ENCODE measurements at places on chromosomes 13 and 19.
A peak's percentile ranks its signal among the peaks of the same experiment; 100 is the strongest.

DNA sequence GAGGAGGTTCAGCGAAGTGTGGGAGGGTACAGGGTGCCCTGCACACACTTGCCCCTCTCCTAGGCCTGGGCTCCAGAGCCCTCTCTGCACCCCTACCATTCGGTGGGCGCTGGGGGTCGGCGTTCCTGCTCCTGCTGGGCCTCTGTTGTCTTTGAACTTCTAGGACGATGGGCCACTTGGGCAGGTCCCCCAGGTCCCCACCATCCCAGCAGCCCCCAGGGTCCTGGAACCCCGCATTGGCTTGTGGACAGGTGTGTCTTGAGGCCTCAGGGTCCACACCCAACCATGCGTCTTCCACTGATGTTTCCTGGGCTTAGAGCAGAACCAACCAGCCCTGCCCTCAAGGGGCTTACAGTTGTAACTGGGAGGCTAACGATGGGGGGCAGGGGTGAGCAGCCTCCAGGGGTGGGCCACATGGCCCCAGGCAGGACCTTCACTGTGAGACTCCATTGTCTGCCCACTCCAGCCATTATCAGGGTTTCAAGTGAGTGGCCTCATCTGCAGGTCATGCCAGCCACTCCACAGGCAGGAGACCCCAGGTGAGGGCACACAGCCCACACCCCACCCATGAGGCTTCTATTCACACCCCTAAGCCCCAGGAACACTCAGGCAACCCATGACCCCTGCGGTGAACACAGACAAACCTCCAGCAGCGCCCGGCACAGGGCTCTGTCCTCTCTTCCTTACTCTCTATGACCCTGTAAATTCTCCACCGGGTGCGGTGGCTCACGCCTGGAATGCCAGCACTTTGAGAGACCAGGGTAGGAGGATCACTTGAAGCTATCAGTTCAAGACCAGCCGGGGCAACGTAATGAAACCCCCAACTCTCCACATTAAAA lies 2.0 kb upstream of the KLF16 start:
- DNase-seq = no peak

DNA sequence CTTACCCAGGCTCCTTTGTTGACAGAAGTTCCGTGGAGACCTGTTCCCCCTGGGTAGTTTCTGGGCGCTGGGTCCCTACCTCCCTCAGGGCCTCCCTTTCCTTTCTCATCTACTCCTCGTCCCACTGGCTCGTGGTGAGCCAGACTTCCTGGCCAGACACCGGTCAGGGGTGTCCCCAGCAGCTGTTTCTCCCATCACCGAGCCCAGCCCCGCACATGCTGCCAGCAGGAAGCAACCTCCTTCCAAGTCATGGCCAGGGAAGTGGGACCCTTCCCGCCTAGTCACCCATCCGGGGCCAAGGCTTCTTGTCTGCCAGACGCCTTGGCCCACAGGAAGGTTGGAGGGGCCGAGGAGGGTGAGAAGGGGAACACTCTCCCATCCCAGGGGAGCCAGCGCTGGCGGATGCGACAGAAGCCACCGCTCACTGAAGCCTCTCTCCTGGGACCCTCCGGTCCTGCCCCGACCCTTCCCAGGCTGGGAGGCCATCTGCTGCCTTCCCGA lies 5.7 kb downstream of the PAK4 start:
- DNase-seq = peak; percentile 26

- peak; percentile 28 for DNase-seq
These were observed 23.5 kb upstream of the CCL25 start for GRCh38 chr19:8028951-8029491.

DNA sequence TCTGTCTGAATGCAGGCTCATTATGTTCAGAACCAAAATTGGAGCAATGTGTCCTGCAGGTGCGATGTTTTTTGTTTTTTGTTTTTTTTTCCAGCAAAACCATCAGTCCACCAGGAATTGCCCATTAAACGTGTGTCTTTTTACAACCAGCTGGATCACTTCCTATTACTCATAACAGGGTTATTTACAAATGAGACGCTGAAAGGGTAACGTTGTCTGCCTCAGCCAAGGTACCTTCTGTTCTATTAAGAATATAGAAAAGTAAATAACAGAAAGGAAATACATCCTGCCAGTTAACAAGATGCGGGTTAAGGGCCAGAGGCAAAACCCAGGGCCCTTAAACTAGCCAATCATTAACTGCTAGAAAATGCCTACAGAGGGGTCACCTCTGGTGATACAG lies 590.4 kb downstream of the TBC1D4 start:
- peak; percentile 64 for DNase-seq

DNA sequence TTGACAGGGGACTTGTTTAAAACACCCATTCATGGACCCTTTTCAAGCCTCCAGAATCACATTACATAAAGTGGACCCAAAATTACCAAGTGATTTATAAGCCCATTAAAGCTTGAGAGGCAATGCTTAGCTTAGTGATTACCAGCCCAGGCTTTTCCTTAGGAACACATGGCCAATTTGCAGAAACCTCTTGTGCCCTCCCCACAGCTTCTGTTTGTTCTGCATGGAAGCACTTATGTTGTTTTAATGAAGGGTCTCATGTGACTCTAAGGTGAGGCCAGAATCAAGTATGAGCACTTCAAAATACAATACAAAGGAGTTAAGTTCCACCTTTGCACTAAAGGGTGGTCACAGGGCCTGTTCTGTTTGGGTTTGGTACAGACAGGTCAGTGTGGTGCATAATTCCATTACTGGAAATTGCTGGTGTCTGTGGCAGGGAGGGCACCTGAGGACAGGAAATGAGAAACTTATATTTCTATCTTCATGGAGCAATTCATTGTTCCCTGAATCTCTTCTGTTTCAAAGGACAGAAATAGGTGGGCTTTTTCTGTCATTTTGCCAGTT lies 15.3 kb downstream of the ZNF486 start:
- no peak for DNase-seq

- DNase-seq = peak; percentile 96
These were observed 8.7 kb upstream of the KLF2 start for GRCh38 chr19:16315825-16316505.

DNA sequence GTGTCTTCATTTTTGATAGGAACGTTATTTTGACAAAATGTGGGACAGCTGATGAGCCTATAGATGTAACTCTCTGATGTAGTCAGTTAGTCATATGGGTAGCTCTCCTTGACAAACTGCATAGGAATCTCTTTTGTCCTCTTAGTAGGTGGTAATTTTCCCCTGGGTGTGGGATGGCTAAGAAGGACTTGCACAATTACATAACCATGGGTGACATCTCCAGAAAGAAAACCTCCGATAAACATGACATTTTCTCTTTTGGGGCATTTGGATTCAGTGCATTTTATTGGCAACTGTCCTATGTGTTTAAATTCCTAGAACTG lies 41.8 kb downstream of the IGFL3 start:
- peak; percentile 23 for DNase-seq

GRCh38 chr13:114130837-114131582 lies 1.4 kb downstream of the RASA3 start:
- peak; percentile 92 for DNase-seq

DNA sequence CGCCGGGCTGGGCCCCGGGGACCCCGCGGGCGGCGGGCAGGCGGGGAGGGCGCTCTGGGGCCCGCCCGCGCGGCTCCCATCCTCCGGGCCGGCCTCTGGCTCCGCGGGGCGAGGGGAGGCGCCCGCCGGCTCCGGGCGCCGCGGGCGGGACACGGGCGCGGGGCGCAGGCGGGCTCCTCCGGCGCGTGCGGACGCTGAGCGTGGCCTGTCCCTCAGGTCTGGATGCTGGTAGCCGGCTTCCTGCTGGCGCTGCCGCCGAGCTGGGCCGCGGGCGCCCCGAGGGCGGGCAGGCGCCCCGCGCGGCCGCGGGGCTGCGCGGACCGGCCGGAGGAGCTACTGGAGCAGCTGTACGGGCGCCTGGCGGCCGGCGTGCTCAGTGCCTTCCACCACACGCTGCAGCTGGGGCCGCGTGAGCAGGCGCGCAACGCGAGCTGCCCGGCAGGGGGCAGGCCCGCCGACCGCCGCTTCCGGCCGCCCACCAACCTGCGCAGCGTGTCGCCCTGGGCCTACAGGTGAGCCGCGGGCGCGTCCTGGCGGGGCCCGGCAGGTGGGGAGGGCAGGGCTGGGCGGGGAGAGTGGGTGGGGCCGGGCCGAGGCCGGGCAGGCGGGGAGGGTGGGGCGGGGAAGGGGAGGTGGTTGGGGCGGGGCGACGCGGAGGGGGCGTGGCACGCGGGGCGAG lies 420 bp downstream of the IL17D start:
- peak; percentile 72 for DNase-seq
